Activated gamma-delta T cell treated with Interleukin-2 at 50 U/mL for 16 hours (primary cell): ENCODE measurements at places on chromosomes 3 and 15.

DNA sequence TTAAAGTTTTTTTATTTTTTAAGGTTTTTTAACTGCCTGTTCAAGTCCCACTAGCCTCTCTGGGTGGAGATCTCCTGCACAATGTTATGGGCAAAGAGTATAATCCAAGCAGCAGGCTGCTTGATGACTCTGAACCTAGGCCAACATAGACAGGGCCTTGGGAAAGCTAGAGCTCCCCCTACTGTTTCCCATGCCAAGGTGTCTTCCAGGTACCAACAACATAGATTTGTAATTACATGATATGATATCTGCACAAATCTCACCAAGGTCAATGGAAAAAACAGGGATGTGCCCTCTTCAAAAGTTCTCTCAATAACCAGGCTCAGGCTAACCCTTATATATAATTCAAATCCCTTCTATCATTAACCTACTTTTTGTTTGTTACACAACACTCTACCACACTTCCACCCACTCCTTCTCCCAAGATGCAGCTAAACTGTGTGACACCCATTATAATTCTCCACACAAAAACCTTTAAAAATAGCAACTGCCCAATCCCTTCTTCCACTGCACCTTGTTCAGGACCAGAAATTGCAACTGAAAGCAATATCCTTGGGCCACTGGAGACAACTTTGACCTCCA is 43.8 kb downstream of the RBM15B start:
- DNase-seq: peak; percentile 36

DNA sequence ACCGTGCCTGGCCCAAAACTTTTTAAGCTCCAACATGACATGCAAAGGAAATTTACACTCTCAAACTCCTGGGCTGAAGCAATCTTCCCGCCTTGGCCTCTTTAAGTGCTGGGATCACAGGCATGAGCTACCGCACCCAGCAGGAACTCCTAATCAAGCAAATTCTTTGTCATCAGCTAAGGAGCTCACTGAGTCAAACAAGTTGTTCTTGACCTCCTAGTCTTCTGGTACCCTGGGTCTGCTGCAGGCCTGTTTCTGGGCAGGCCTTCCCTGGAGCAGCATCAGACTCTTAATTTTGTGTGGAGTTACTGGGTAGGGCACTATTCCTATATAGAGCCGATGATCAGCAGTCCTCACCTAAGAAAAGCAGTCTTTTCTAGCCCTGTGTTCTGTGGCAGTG is 68.4 kb upstream of the FLNB start:
- no peak for DNase-seq

- no peak for DNase-seq
Observed at GRCh38 chr15:74206801-74207281, 4.3 kb upstream of the STRA6 start.

DNA sequence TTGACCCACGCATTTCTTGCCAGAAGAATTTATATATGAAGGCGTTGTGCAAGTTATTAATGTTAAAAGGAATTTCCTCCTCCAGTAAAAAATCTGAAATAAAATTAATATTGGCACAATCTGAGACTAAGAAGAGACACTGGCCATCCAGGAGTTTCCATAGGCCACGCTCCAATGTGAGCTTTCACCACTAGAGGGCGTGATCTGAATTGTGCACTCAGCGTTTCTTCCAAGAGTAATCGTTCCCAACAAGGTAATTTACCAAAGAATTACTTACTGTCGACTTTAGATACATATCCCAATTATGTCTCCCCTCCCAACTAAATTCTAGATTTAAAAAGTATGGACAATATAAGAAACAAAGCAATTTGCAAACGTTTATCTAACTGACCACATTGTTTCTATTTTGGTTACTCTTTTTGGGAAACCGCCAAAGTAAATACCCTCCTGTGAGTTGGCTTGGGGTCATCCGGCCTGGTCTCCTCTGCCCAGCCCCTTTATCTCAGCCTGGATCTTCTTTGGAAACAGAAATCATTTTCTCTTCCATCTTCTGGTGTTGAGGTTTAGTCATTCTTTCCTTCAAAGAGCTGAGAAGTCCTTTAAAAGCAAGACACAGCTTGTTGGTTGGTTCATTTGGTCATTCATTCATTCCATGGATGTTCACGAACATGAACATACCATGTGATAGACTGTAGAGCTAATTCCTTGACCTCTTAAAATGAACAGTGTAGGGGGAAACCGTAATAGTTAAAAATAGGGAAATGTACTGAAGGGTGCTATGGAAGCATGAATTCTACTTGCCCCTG is 26.2 kb downstream of the POLR2M start:
- DNase-seq: peak; percentile 34

- no peak for DNase-seq
Observed at GRCh38 chr3:147391781-147392624, 14.3 kb downstream of the ZIC4 start.

DNA sequence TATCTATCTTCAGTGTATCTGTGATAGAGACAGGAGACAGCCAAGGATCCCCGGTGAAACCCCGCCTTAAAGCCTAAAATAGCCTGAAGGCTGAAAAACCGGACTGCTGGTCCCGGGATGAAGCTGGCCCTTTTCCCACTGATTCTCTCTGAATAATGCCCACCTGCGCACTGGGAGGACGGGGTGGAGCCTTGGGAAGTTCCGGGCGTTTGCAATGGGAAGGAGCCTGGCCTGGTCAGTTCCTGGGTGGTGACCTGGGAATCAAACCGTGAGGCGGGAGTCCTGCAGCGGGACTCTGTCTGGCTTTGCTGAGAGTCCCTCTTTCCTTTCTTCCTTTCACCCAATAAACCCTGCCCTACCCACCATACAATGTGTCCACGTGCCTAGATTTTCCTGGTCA is 157.9 kb downstream of the C3orf38 start:
- no peak for DNase-seq

DNA sequence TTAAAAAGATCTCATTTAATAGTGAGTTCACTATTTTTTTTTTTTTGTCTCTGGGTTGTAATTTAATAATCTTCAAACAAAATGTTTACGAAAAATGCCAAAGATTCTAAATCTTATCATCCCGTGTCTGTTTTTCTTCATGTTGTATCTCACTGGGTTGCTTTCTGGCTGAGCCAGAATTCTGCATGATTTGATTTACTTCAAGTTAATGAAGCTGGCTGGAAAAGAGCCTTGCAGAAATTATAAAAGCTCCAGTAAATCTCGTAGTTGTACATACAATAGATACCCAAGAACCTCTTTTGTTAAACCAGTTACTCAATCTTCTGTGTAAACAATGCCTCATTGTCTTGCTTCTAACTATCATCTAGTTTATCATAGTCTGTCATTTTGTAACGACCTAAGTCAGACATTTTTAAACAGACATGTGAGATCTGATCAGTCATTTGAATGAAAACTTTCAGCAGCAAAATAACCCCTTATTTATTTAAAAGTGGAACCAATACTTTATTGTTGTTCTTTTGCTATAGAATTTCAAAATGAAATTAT is 249.0 kb downstream of the MCTP2 start:
- DNase-seq: no peak

DNA sequence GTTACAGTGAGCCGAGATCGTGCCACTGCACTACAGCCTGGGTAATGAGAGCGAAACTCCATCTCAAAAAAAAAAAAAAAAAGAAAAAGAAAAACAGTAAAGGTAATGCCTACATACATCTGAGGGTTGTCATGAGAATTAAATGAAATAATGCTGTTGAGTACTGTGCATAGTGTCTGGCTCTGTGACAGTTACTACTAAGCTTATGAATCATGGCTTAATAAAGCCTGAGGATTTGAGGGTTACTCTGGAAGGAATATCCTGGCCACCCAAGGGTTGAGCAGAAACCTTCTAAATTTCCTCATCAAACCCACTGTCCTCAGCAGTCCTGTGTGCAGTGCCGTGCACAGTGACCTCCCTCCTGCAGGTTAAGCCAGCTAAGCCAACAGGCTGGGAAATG is 26.8 kb upstream of the ELP6 start:
- DNase-seq: no peak

DNA sequence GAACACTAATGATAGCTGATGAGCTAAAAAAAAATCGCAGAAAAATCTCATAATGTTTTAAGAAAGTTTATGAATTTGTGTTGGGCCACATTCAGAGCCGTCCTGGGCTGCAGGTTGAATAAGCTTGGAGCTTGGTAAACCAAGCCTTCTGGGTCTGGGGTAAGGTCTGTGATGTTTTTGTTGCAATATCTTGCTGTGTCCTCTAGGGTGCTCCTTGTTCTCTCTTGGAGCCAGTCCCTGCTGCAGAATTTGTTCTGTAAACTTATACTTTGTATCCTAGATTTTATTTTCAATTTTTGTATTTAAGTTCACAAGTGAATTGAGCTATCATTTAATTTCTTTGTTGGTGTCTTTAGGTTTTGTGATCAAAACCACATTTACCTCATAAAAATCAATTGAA is 143.7 kb downstream of the NR1D2 start:
- no peak for DNase-seq

- DNase-seq: no peak
Observed at GRCh38 chr3:82306189-82306588, 544.7 kb upstream of the GBE1 start.

GRCh38 chr15:42911058-42911592 is 9.5 kb downstream of the TTBK2 start:
- DNase-seq: no peak

- no peak for DNase-seq
Observed at GRCh38 chr15:91456251-91456718, 356.2 kb downstream of the SV2B start.

GRCh38 chr3:39398700-39399099 is 7.8 kb upstream of the RPSA start:
- DNase-seq: no peak

DNA sequence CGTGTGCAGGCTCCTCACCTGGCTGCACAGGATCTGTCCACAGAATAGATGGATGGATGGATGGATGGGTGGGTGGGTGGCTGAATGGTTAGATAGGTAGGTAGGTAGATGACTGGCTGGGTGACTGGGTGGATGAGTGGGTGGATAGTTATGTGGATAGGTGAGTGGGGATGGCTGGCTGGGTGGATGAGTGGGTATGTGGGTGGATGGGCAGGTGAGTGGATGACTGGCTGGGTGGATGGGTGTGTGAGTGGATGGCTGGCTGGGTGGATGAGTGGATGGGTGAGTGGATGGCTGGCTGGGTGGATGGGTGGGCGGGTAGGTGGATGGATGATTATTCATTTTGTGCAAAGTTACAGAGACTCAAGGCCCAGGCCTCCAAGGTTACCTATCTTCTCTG is 172.9 kb upstream of the CTDSPL start:
- DNase-seq: no peak

- no peak for DNase-seq
Observed at GRCh38 chr3:37773471-37773870, 88.2 kb upstream of the CTDSPL start.

DNA sequence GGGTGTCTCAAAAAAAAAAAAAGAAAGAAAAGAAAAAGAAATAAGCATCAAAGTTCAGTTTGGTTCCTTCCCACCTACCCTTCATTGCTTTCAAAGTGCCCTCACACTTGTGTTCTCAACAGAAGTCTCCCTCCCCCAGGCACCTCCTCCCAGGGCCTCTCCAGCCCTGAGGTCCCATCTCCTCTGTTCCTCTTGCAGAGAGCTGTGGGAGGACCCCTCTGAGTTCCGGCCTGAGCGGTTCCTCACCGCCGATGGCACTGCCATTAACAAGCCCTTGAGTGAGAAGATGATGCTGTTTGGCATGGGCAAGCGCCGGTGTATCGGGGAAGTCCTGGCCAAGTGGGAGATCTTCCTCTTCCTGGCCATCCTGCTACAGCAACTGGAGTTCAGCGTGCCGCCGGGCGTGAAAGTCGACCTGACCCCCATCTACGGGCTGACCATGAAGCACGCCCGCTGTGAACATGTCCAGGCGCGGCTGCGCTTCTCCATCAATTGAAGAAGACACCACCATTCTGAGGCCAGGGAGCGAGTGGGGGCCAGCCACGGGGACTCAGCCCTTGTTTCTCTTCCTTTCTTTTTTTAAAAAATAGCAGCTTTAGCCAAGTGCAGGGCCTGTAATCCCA is 6.1 kb downstream of the CYP1A2 start:
- DNase-seq: no peak

GRCh38 chr3:133463347-133463860 is 63.5 kb downstream of the BFSP2 start:
- no peak for DNase-seq

- DNase-seq: no peak
Observed at GRCh38 chr15:91801836-91802534, 51.5 kb upstream of the SLCO3A1 start.

DNA sequence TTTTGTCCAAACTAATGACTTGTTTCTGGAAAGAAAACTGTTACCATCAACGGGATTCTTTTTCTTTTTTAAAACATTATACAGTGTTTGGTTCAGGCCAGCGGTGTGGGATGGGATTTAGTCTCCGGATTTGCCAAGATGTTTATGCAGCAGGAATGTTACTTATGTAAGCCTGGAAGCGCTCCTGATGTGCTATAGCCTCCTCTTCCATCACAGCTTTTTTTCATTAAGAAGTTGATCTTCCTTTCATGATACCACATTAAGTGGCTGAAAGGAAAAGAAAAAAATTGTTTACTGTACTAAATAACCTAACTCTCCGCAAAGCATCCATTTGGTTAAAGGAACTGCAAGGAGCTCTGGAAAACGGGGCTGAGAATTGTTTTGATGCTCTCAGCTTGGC is 120.5 kb upstream of the ALDH1A3 start:
- DNase-seq: no peak

DNA sequence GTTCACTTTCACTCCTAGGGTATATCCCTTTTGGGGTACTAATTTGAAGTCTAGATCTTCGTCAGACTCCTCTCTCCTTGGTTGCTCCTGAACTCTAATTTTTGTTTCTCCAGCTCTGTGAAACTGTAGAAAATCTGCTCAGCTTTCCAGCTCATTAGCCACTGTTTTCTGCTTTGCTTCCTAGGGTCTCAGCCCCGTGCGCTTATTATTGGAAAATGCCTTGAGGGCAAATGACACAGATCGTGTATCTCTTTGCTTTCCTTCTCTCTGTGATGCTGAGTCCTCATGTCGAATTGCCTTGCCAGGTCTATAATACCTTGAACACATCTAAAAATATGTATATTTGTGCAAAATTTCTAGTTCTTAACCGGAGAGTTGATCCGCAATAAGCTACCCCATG is 731.1 kb downstream of the EDEM1 start:
- no peak for DNase-seq

DNA sequence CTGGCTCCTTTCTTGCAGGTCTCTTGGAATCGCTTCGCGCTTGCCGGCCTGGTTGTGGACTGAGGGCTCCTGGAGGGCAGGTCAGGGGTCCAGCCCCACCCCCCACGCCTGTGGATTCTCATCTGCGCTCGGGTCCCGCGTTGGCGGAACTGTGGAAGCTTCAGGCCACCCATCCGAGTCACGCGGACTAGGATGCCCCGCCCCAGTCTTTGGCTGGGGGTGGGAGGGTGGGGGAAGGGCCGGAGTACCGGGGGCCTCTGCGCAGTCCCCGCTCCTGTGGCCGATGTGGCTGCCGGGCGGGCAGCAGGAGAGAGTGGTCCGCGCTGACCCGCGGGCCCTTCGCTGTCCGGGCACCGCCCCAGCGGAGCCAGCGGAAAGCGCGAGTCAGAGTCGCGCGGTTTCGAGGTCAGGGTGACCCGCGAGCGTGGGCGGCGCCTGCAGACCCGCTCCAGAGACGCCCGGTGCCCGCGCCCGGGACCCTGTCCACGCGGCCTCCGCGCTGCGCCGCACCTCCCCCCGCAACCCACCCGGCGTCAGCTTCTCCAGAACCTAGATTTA is 114.2 kb downstream of the KLF13 start:
- DNase-seq: peak; percentile 41
